ENCODE measurements at places on chromosomes 11 and 22.
A peak's percentile ranks its signal among the peaks of the same experiment; 100 is the strongest.

DNA sequence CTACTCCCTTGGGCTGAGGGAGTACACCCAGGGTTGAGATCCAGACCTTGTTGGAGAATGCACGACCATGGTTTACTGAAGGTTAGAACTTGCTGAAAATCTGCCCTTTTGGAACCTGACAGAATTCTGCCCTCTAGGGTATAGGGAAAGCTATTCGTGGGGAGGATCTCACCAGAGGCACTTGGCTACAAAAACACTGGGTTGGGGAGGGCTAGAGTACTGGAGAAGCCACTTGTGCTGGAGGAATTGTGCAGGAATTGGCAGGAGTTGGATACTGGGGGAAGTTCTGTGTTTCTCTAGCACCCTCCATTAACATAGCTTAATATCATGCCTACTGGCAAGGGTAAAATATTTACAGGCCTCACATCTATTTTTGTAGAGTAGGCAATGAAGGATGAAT, 55.8 kb downstream of the PPME1 start:
- peak; percentile 2 for DNase-seq

GRCh38 chr11:122663056-122663740, 7.7 kb downstream of the UBASH3B start:
- DNase-seq = no peak

- DNase-seq = no peak
Observed at GRCh38 chr11:67558084-67558772, 25.4 kb upstream of the GSTP1 start.

- DNase-seq = no peak
Observed at GRCh38 chr22:27750584-27751265, 50.8 kb downstream of the MN1 start.

DNA sequence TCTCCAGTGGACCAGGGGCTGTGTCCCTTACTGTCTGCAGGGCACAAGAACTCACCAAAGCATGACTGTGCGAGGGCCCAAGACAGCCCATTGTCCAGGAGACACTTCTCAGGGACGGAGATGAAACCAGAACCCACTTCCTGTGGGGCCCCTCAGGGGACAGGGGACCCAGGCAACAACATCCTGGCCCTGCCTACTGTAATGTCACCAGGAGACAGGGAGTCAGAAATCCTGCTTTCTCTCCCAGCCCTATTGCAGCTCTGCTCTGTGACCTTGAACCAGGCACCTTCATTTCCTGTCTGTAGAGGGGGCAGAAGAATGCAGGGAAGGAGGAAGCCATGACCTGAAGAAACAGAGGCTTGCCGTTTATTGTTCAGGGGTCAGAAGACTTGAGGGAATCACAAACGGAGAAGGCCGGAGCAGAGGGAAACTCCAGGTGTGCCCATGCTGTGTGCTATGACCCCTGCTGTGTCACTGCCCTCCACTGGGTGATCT, 98.0 kb downstream of the NAT10 start:
- DNase-seq = no peak

DNA sequence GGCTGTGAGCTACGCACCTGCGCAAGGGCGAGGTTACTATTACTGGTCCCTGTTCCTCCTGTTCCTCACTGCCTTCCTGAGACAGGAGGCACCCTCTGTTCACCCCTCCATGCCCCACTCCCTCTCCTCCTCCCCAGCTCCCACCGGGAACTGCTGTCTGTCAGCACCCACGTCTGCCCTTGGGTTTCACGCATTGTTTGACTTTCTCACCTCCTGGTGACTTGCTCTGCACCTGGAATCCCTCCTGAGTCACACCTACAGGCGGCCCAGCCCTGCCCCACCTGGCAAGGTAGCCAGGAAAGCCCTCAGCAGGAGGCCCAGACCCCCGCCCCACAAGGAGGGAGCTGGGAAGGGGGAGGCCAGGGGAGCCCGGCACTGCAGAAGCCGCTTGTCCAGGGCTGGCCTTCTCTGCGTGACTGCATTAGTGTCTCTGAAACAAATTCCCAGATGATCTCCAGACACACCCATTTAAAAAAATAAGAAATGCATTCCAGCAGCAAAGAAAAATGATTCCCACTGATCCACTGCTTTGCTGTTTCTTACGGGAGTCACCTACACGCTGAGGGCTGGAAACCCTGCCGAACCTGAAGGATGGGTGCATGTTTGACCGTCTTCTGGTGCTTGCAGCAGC, 86.4 kb downstream of the CELSR1 start:
- DNase-seq = no peak

Measured in Kasumi-1 (cell line).